ENCODE measurements at places on chromosomes 5 and 9.

GRCh38 chr5:32076699-32077695 is 97.1 kb downstream of the GOLPH3 start:
- no peak for DNase-seq

DNA sequence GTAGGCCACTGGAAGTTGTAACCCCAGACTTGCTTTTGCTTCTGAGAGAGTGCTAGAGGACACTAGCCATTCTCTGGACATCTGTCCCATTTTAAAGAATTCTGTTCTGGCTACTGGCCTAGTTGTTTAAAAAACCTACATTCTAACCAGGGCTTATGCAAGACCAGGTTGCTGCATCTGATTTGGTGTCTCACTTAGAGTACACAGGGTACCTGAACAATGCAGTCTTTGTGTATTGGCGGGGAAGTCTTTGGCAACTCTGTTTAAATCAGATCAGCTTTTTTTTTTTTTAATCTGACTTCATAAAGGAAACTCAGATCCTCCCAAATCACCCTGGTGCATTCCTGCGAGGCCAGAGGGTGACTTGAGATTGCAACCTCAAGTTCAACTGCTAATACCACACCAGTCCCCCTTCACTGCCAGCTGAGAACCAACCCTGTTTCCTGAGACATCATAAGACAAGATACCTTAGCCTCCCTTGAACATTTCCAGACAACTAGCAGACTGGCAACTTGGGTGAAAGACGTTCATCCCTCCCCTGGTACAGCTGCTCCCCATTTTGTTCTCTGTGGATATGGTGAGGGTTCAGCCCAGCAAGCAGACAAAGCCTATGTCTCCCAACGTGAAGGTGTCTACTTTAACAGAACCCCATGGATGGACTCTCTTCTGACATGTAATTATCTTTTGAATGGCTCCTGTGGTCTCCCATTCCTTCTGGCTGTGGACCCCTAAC is 27.0 kb downstream of the SKP1 start:
- no peak for DNase-seq

DNA sequence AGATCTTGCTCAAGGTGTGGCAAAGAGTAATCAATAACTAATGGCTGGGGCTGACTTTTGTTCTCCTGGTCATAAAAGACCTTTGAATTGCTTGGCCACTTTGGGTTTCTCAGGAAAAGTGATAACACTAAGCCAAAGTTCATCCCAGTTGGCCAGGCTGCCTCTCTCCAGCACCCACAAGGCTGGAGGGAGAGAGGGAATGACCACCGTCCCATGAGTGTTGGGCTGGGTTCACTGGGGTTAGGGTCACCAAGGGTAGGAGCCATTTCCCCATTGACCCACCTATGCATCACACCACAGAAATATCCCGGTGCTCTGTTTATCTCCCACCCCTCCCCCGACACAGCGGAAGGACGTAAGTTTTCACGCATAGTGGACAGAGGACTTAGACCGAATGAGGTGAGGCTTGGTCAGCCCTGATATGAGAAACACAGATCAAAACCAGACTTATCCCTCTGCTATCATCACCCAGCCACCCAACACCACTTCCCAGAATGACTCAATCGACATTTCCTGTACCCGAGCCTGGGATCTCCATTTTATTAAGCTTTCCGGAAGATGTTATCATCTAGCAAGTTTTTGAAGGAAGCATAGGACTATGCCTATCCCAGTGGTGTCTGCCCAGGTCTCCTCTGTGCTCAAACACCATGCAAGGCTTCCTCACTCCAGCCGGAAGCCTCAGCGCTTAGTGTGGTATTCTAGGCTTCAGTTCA is 27.0 kb upstream of the PPARGC1B start:
- DNase-seq: no peak

DNA sequence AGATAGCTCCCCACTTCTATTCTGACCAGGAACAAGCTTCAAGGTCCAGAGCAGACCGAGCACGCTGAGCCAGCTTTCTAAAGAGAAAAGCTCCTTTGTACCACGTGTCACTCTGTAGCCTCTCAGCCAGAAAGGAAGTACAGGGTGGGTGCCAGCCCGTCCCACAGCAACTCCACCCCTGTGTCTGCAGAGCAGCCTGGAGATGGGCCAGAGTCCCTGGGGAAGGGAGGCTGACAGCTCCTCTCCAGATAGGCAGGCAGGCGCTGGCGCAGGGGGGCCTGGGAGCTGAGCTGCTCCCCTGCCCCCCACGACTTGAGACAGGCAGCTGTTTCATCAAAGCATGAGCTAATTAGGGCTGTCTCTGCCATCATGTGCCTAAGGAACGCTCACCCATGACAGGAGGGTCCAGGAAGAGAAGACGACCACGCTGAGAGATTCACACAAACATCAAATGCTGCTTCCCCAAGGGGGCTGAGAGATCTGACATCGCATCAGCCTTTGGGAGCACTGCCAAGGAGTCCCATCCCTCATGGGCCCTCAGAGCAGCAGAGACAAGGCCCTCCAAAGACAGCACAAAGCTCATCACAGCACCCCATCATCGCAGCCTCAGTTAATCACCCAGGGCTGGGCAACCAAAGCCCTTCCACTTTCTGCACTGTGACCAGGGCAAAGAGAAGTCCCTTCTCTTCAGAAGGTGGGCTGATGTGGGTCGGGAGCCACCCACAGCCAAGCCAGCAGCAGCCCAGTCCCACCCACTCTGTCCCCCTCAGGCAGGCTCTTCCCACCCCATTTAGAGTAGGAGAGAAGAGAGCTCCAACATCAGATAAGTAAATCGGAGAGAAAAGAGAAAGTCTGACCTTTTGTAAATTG is 78.5 kb upstream of the LRRTM2 start:
- no peak for DNase-seq

GRCh38 chr9:21580636-21581378 is 98.7 kb upstream of the IFNE start:
- no peak for DNase-seq

GRCh38 chr9:4301971-4302427 is 2.1 kb upstream of the GLIS3 start:
- peak; percentile 91 for DNase-seq

DNA sequence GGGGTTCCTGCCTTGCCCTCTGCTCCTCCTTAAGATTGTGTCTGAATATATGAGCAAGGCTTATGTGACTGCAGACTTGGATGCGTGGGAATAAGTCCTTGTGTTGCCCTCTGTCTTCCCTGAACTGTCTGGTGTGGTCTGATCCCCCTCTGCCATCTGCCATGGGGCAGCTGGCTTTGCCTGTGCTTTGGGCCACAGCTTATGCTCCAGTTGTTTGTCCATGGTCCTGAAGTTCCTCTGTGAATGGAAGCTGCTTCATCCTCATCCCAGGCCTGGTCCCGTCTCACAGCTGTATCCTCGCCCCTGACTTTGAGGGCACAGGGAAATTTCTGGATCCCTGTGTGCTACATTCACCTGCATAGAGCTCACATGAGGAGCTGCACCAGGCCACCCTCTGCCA is 14.7 kb downstream of the IL31RA start:
- no peak for DNase-seq

DNA sequence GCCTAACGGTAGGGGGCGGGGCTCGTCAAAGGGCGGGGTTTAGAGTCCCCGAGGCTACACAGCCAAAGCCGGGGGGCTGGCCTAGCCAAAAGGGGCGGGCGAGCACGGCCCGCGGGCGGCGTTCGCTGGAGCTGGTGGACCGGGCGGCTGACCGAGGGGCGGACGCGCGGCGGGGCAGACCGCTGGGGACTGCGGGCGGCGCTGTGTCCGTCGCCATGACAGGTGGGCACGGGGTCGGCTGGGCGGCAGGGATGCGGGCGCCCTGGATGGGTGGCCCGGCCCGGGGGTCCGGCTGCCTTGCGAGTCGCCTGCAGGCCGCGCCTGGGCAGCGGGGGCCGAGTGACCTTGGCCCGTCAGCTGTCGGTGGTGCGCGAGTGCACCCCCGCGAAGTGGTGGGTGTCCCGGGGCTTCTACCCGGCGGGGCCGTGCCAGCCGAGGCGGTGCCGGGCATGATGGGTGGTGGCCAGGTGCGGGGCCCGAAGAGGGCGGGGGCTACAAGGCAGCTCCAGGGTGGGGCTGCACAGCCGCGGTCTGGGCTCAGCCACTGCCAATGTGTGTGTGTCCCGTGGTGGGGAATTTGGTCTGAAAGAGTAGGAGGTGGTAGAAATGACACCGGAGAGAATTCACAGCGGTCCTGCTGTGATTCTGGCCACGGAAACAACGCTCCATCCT is at the start of gene CARD19:
CARD19 (plus strand) TSS at position 87 of the 672 bp plus-strand sequence; CDS start at position 216, 129 bp downstream.
- DNase-seq: no peak

DNA sequence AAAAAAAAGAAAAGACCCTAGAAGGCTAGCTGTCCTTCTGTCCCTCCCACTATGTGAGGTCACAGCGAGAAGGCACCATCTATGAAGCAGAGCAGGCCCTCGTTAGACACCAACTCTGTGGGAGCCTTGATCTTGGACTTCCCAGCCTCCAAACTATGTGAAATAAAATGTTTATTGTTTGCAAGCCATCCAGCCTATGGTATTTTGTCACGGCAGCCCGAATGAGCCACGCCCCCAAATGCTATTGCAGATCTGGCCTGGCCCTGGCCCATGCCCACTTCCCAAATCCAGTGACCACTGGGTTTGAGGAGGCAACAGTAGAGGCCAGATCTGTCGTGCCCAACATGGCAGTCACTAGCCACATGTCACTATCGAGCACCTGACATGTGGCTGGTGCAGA is 10.8 kb downstream of the STK10 start:
- no peak for DNase-seq

- no peak for DNase-seq
These were observed 58.4 kb downstream of the HABP4 start for GRCh38 chr9:96508227-96508940.

DNA sequence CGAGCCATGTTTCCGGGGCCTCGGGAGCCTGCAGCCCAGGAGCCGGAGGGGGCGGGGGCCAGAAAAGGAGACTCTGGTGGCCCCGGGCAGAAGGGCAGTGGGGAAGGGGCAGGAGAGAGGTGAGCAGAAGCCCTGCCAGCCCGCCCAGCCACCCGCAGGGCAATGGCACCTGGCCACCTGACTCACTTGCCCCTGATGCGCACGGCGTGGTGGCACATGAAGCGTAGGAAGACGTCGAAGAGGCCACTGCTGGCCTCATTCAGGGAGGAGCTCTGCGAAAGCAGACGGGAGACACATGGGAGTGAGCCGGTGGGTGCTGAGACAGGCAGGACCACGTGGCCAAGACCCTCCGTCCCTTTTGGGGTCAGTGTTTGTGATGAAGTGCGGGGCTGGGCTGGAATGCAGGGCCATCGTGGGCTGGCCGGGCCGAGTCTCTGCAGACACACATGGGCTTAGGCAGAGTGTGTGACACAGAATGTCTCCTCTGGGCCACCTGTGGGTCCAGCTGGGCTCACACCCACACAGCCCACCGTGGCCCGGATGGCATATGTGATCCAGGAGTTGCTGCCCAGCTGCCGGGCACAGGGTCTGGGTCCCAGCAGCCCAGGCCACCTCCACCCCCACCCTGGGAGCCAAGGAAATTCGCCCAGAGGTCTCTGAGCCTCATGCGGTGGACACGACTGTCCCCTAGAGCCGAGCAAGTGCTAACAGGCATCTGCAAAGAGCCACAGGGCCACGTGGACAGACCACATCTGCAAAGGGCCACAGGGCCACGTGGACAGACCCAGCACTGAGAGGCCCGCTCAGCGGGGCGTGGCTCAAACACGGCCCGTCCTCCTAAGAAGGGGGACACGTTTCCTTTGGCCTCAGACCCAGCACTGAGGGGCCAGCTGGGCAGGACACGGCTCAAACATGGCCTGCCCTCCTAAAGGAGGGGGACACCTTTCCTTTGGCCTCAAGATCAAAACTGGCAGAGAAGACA is 23.6 kb downstream of the TERT start:
- DNase-seq: no peak

GRCh38 chr5:86143837-86144236 is 473.9 kb upstream of the COX7C start:
- no peak for DNase-seq

DNA sequence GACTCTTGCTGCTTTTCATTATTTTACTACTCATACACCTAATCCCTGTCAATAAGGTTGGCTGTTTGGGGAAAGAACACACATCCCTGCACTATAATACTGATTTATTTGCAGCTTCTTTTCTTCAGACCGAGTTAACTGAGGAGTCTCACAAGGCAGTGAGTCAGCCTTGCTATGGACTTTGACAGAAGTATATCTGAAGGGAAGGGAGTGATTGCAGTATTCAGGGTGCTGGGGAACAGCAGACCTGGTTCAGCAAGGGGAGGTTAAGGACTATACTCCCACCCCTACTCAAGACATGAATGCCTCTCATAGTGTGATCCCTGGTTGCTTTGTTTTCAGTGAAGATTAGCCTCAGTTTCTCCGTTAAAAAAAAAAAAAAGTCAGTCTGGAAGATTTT is 99.8 kb downstream of the TLE4 start:
- no peak for DNase-seq

DNA sequence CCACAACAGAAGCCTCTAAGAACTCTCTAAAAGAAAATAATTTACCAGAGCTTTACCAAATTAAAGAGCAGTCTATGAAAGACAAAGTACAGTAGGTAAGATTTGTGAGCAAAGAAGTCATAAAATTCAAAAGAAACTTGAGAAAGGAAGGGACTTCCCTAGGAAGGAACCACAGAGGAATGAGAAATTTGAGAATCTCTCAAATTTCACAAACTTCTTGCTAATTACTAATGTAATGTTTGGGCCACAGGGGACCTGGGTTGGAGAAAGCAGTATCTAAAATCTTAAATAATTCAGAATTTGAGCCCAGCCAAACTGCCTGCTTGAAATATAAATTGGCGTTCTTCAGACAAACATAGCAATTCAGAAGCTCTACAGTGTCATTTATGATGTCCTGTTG is 225.0 kb upstream of the PRR16 start:
- DNase-seq: no peak

DNA sequence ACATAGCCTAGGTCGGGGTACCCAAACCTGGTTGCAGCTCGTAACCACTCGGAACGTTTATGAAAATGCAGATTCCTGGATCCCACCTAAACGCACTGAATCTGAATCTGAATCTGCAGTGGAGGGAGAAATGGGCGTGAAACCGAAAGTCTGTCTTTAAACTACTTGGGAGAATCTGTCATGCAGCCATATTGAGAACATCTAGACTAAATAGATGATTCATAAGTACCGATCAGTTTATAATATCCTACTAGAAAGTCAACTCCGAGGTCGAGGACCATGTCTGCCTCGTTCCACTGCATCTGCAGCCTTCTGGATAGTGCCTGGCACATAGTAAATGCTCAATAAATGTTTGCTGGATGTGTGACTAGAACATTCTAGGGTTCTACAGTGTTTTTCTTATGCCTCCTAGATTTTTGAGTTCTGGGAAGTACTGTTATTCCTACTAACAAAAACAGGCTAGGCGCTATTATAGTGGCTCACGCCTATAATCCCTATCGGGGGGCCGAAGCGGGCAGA is 632 bp downstream of the COQ4 start:
- DNase-seq: no peak

Data from AG04449 (cell line).